ENCODE measurements at places on chromosomes 1 and 21. TPM values are rescaled to one million over a fixed set of nuclear protein-coding genes. Genes with fewer than 3 reads are reported as not detected.

The POMGNT1 gene
- total RNA-seq = 71.0 TPM

The C1orf87 gene
- not detected for total RNA-seq

The TNFRSF9 gene
- 1.4 TPM for total RNA-seq

- DNase-seq = no peak
- no peaks in the 10 kb centered on the region for H3K4me1 ChIP-seq
- no peak overlapping the region for H3K27ac ChIP-seq
- no peak overlapping the region for H3K4me3 ChIP-seq
Measured at GRCh38 chr1:115740811-115741210, 27.7 kb downstream of the CASQ2 start.

Measured in A673 (cell line).